Caco-2 (cell line): ENCODE measurements at places on chromosomes 5 and 9. TPM values are rescaled to one million over a fixed set of nuclear protein-coding genes. Genes with fewer than 3 reads are reported as not detected.
A peak's percentile ranks its signal among the peaks of the same experiment; 100 is the strongest.

DNA sequence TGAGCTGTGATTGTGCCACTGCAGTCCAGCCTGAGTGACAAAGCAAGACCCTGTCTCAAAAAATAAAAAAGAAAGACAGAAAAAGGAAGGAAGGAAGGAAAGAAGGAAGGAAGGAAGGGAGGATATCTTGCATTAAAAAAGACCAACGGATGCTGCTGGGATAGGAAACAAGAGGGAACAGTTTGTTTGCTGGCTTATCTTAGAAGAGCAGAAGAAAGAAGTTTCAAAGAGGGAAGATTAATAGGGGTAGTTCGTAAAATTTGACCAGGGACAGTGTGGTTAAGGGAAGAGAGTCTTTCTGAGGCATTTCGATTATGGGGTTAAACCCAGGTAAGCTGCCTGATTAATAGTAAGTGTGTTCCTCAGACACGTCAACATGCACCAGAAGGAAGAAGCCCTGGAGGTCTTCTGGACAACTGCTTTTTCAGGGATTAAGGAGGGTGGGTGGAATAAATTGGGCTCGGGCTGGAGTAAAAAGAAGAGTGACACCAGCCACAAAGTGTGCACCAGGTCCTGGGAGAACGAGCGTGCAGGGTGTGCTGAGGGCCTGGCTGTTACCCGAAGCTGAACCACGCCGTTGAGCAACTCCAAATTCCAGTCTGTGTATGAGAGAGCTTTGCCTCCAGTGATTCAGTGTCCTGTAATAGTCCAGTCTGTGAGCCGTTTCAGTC, 24.8 kb downstream of the FYB1 start:
- H3K27me3 ChIP-seq, result no peaks in the 10 kb centered on the region
- H3K4me3 ChIP-seq, result no peak overlapping the region
- peak; percentile 59 for DNase-seq
- H3K4me1 ChIP-seq, result peaks cover 85% of the 10 kb centered on the region

- H3K4me1 ChIP-seq, result peaks cover 13% of the 10 kb centered on the region; the same call in 1 of the 2 replicates
- H3K27ac ChIP-seq, result no peak overlapping the region
- H3K36me3 ChIP-seq, result no peaks in the 10 kb centered on the region
- H3K27me3 ChIP-seq, result no peaks in the 10 kb centered on the region
Observed at GRCh38 chr9:21110708-21111576, 30.7 kb downstream of the IFNW1 start.

- no peak for DNase-seq
- 0 out of 2 replicates have a peak, but pooled peaks cover under 1% of the 10 kb centered on the region for H3K36me3 ChIP-seq
Observed at GRCh38 chr5:173618927-173619519, 2.6 kb upstream of the BOD1 start.

DNA sequence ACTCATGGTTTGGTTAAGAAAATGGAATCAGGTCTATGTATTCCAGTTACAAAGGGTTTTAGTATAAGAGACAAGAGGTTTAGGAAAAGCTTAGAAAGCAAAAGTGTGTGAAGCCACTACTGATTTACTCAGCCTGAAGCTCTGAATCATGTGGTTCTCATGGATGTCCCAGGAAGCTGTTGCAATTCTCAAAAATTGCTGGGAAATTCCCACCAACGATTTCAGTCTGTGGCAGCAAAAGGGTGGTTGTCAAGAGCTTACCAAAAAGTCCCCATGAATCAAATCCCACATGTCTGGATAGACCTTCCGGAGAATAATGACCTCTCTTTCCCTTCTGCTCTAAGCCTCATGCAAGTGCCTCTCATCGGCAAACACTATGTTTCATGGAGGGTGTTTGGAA, 929.9 kb downstream of the TLE4 start:
- no peak overlapping the region for H3K27ac ChIP-seq
- H3K4me3 ChIP-seq, result no peak overlapping the region
- no peaks in the 10 kb centered on the region for H3K4me1 ChIP-seq
- no peaks in the 10 kb centered on the region for H3K36me3 ChIP-seq
- H3K27me3 ChIP-seq, result no peaks in the 10 kb centered on the region

- no peaks in the 10 kb centered on the region for H3K36me3 ChIP-seq
- no peaks in the 10 kb centered on the region for H3K27me3 ChIP-seq
- peaks cover 30% of the 10 kb centered on the region for H3K4me1 ChIP-seq
- no peak for DNase-seq
- H3K27ac ChIP-seq, result no peak overlapping the region
Observed at GRCh38 chr5:95969651-95970358, 8.2 kb upstream of the ELL2 start.

- DNase-seq, result no peak
- H3K27ac ChIP-seq, result no peak overlapping the region
- H3K4me1 ChIP-seq, result no peaks in the 10 kb centered on the region
- H3K27me3 ChIP-seq, result no peaks in the 10 kb centered on the region
- H3K36me3 ChIP-seq, result no peaks in the 10 kb centered on the region
- no peak overlapping the region for H3K4me3 ChIP-seq
Observed at GRCh38 chr9:134210908-134211810, 46.8 kb upstream of the RNU6ATAC start.

DNA sequence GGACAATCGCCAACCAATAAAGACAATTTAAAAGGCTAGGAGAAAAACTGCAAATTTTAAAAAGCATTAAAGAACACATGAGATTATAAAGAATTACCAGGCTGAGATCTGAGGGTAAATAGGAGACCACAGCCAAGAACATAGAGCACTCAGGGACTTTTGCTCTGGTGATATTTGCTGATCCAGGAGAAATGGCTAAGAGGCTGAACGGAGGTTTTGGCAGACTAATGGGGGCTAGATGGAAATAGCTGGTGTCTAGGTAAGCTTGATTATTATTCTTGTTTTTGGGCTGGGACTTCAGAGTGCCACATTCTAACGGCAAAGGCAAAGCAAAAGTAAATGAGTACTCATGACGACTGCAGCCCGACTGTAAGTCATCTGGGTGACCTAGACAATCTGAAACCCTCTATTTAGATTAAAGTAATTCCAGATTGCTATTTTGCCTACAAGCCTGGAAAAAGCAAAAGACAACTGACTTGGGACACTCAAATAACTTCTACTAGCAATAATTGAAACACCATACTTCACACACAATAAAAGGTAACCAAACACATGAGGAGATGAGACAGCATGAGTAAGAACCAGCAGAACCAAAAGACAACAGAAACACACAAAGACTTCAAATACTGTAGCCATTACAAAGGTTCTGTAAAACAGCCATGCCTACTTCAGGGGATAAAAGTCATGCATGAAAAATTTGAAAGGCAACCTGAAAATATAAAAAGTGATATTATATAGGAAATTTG, 68.8 kb downstream of the JAKMIP2 start:
- no peaks in the 10 kb centered on the region for H3K4me1 ChIP-seq
- H3K4me3 ChIP-seq, result no peak overlapping the region
- no peak for DNase-seq
- H3K27me3 ChIP-seq, result no peaks in the 10 kb centered on the region

DNA sequence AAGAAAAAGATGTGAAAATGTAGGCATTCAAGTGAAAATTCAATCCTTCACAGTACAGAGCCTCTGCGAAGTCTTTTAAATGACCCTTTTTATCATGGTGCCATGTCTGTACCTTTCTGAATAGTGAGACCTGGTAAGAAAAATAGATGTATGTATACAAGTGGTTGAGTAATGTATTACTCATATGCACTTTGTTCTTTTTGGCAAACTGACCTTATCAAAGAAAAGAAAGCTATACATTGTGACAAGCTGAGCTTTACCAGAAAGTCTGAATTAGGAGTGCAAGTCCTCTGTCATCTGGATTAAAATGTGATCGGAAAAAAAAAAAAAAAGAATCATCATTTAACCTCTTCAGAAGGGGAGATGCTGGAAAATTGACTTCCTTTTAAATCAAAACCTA, 356.4 kb upstream of the CCNH start:
- no peak overlapping the region for H3K27ac ChIP-seq
- no peak overlapping the region for H3K4me3 ChIP-seq
- no peaks in the 10 kb centered on the region for H3K36me3 ChIP-seq
- no peaks in the 10 kb centered on the region for H3K27me3 ChIP-seq
- H3K4me1 ChIP-seq, result no peaks in the 10 kb centered on the region
- DNase-seq, result no peak

GRCh38 chr5:34847056-34847455, 8.1 kb downstream of the TTC23L start:
- H3K36me3 ChIP-seq, result no peaks in the 10 kb centered on the region
- H3K27ac ChIP-seq, result no peak overlapping the region
- no peak overlapping the region for H3K4me3 ChIP-seq
- H3K27me3 ChIP-seq, result no peaks in the 10 kb centered on the region
- no peak for DNase-seq

GRCh38 chr5:131671409-131671808, 36.4 kb upstream of the RAPGEF6 start:
- H3K36me3 ChIP-seq, result peaks cover 1% of the 10 kb centered on the region
- H3K4me3 ChIP-seq, result no peak overlapping the region
- no peaks in the 10 kb centered on the region for H3K27me3 ChIP-seq
- H3K27ac ChIP-seq, result no peak overlapping the region

DNA sequence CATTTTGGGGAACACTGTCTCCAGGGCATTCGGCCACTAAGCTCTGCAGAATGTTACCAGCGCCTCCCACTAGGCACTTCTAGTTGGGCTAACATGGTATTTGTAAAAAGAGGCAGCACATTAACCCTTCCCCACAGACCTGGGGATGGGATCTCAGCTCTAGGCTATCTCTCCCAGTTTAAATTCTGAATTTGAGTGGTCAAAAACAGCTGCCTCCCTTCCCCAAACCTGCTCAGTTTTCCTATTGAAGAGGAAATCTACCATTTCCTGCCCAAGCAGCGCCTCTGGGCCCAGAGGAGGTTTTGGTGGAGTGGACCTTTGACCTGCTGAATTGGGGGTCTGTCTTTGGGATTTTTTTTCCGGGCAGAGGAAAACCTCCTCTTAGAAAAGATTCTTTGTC, 53.2 kb downstream of the ENC1 start:
- DNase-seq, result no peak
- H3K4me1 ChIP-seq, result peaks cover 41% of the 10 kb centered on the region
- no peaks in the 10 kb centered on the region for H3K36me3 ChIP-seq
- H3K4me3 ChIP-seq, result no peak overlapping the region
- H3K27me3 ChIP-seq, result no peaks in the 10 kb centered on the region

DNA sequence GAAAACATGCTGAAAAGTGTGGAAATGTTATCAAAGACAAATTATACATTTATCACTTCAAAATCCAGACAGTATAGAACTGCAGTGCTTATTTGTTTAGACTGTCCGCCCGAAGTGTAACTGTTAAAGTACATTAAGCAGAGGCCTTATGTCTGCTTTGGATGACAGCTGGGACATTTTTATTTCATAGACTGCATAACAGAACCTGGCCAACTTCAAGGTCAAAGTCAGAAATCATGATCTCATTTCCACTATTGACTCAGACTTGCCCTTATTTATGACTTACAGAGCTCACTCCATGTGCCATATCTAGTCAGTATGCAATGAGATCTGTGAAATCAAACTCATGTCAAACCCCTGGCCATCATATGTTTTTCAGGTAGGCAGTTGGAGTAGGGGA, 87.7 kb downstream of the RAB3C start:
- H3K27ac ChIP-seq, result no peak overlapping the region
- H3K27me3 ChIP-seq, result no peaks in the 10 kb centered on the region; the same call in 1 of the 2 replicates
- DNase-seq, result no peak
- H3K4me3 ChIP-seq, result no peak overlapping the region
- H3K4me1 ChIP-seq, result no peaks in the 10 kb centered on the region
- H3K36me3 ChIP-seq, result no peaks in the 10 kb centered on the region

GRCh38 chr5:123559434-123559775, 47.4 kb downstream of the CSNK1G3 start:
- H3K4me1 ChIP-seq, result no peaks in the 10 kb centered on the region
- H3K27me3 ChIP-seq, result no peaks in the 10 kb centered on the region
- no peak overlapping the region for H3K27ac ChIP-seq
- no peak for DNase-seq
- H3K4me3 ChIP-seq, result no peak overlapping the region

GRCh38 chr5:97550164-97550563, 367.1 kb upstream of the RIOK2 start:
- DNase-seq, result no peak
- no peaks in the 10 kb centered on the region; the same call in 1 of the 2 replicates for H3K27me3 ChIP-seq
- no peak overlapping the region for H3K4me3 ChIP-seq
- H3K27ac ChIP-seq, result no peak overlapping the region
- no peaks in the 10 kb centered on the region for H3K36me3 ChIP-seq

GRCh38 chr5:100667161-100667630, 132.0 kb downstream of the FAM174A start:
- H3K4me3 ChIP-seq, result no peak overlapping the region
- H3K27ac ChIP-seq, result no peak overlapping the region
- H3K27me3 ChIP-seq, result no peaks in the 10 kb centered on the region
- no peaks in the 10 kb centered on the region for H3K4me1 ChIP-seq
- H3K36me3 ChIP-seq, result no peaks in the 10 kb centered on the region

DNA sequence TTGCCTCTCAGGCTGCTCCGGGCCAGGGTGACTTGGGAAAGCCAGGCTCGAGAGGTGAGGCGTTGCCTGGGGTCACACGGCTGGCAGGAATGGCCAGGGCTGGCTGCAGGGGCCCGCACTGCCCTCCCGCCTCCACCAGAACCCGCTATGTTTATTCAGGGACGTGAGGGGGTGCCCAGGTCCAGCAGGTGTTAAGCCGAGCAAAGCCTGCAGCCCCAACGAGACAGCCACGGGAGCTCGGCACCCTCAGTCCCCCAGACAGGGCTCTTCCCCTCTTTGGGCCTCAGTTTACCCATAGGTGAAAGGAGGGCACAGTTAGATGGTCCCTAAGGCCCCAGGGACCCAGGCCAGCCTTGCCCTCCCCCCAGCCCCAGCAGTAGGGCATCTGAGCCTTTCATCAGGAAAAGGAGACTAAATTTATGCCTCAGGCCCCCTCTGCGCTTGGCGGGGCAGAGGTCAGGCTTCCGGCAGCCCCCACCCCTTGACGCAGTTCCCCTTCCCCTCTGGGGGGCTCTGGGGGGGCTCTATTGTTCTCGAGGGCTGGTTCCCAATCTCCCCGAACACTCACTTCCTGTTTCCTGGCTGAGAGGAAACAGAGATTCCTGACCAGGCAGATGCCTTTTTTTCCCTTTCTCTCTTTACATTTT, 7.1 kb upstream of the EGFL7 start:
- H3K4me1 ChIP-seq, result no peaks in the 10 kb centered on the region
- H3K27me3 ChIP-seq, result no peaks in the 10 kb centered on the region
- no peak overlapping the region for H3K4me3 ChIP-seq
- no peak for DNase-seq
- no peaks in the 10 kb centered on the region for H3K36me3 ChIP-seq

The SNCB gene
- not detected in 2 replicates for total RNA-seq

The ZNF366 gene
- not detected in 2 replicates for total RNA-seq

The ZBTB43 gene
- 17.7 and 18.5 TPM in 2 replicates for total RNA-seq

The RANBP17 gene
- 28.2 and 31.8 TPM in 2 replicates for total RNA-seq

The RLN2 gene
- 1.9 and 3.4 TPM in 2 replicates for total RNA-seq

The FOXD4L5 gene
- total RNA-seq, result 0.25 and 0.42 TPM in 2 replicates

The CORO2A gene
- total RNA-seq, result 18.9 and 20.0 TPM in 2 replicates

The FOXD4L6 gene
- not detected in 2 replicates for total RNA-seq

The TMEM232 gene
- total RNA-seq, result 0.34 and 0.91 TPM in 2 replicates

The SPINK7 gene
- not detected in 2 replicates for total RNA-seq

The PTGER4 gene
- 0.16 TPM in 1 of 2 replicates, not detected in the other for total RNA-seq
